DMS53 (cell line): ENCODE measurements at places on chromosomes 3 and 15.

GRCh38 chr3:183517607-183518006 lies 37.9 kb downstream of the KLHL6 start:
- no peak for DNase-seq

- no peak for DNase-seq
Observed at GRCh38 chr3:16173283-16174025, 1.0 kb upstream of the GALNT15 start.

DNA sequence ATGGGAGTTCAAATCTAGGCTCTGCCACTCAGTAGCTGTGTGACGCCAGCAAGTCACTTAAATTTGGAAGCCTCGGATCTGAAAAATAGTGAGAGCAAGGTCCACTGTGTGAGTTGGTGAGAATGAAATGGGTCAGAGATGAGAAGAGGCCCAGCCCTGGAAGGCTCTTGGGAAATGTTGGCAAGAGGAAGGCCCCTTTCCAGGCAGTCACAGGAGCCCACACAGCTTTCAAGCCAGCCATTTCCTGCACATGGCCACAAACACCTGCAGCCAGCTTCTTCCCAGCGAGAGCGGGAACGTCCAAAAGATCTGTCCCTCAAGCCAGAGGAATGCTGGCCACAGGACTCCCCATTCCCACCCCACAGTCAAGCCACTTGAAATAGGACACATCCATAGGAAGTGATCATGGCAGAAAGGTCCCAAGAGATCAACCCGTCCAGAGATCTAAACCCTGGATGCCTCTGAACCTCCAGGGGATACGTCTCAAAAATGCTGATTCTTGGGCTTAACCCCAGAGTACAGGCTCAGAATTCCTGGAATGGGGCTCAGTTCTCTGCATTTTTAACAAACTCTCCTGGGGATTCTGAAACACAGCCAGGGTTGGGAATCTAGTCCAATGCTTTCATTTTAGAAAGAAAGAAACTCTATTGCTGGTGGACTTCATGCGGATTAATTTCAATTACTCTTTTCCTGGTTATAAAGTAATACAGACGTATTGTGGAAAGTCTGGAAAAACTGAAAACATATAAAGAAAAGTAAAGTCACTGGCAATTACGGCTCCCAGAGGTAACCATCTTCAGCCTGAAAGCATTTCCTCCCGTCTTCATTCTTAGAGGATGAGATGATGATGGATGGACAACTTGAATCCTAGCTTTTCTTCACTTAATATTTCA lies 35.9 kb downstream of the NTRK3 start:
- DNase-seq, result no peak

GRCh38 chr15:100650685-100651084 lies 48.3 kb downstream of the ASB7 start:
- peak; percentile 21 for DNase-seq

GRCh38 chr3:43106293-43106628 lies 382 bp upstream of the POMGNT2 start:
- no peak for DNase-seq

GRCh38 chr3:119352034-119352609 lies 57.9 kb downstream of the ARHGAP31 start:
- no peak for DNase-seq

- no peak for DNase-seq
Observed at GRCh38 chr15:95763426-95763825, 567.1 kb upstream of the NR2F2 start.
